ENCODE measurements at places on chromosomes 4 and X.

- peak; percentile 31 for DNase-seq
Measured at GRCh38 chr4:4689694-4690440, 148.0 kb upstream of the STX18 start.

- DNase-seq: no peak
Measured at GRCh38 chr4:140666889-140667614, 89.1 kb downstream of the TBC1D9 start.

DNA sequence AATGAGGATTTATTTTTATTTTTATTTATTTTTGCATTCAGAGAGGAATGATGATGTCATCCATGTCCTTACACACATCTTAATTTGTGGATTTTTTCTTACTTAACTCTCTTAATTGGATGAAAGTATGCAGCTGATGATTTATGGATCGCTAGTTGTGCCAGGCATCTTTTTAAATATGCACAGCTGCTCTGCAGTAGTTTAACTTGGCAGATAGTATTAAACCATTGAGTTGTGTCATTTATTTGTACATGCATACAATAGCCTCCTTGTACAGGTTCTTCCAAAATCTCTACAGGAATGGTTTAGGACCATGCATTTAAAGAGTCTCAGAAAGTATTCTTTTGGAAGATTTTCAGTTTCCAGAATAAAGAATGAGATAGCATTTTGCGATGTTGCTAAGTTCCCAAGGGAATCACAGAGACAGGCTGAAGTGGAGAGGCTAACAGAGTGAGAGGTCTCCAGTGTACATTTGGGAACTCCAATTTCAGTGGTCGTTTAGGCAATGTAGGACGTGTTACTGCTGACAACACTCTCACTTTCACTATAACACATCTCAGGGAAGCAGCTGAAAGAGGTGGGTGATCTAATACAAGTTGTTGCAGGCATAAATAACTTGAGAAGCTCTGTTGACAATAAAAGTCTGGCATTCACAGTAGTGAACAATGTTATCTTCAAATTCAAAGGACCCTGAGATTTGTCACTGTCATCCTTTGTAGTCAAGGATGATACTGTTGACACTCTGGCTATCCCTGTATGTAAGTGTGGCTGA, 49.9 kb upstream of the SCRG1 start:
- no peak for DNase-seq

GRCh38 chrX:104318330-104319009, 63.7 kb upstream of the ESX1 start:
- no peak for DNase-seq

GRCh38 chr4:2823301-2823670, 20.4 kb upstream of the ADD1 start:
- DNase-seq: no peak

- DNase-seq: no peak
Measured at GRCh38 chr4:68905939-68906779, 45.4 kb downstream of the UGT2A3 start.

DNA sequence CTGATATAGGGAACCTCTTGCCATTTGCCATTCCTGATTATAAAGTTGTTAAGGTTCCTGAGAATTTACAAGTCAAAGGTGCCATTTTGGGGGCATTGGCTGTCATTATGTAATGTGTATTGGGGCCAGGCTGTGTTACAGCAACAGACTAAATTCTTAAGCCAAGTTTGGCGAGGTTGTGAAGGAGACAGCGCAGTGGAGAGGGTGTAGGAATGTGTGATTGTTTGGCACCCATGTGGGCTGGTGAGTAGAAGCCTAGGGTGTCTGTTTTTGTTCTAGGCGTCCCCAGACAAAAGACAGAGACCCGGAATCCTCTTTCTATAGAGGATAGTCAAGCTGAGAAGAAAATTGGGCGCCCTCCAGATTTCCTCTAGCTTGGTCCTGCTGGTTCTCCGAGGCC, 2535.3 kb downstream of the PCDH7 start:
- no peak for DNase-seq

All from stimulated activated CD8-positive, alpha-beta memory T cell treated with anti-CD3 and anti-CD28 coated beads, Interleukin-4, amount 100 ng/mL, for 48 hours (primary cell).